ENCODE measurements at places on chromosomes 6 and 20.

DNA sequence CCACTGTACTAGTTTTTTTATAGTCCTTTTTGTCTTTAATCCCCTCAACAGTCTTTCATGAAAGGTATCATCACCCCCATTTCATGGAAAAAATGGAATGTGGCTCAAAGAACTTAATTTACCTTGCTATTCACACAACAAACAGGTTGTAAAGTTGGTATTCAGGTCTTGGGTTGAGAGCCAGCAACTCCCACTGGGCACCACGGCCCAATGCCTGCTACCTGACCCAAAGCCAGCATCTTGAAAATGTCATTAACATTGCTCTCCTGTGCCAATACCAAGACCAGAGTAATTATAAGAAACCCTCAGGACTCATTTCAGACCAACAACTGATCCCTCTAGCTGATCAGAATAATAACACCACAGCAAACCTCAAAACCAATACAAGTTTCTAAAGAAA, 75.7 kb downstream of the METTL24 start:
- no peak for DNase-seq

- DNase-seq, result no peak
Measured at GRCh38 chr6:84213217-84213616, 14.2 kb downstream of the CEP162 start.

- no peak for DNase-seq
Measured at GRCh38 chr6:3085074-3085473, 16.8 kb downstream of the RIPK1 start.

DNA sequence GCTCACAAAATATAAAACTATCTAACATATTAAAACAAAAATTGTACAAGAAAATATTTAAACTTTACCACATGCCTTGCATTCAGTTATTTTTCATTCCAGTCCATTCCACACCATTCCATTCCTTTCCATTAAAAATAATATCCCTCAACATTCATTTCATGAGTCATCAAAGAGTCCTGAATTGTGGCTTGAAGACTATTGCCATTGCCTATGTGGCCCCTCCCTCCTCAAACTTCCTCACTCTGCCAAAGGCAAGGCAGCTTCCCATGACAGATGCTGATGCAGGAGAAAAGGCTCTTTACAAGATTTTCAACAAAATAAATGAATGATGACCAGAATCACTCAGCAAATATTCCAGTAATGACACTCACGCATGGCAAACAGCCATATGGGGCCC, 31.7 kb downstream of the IL20RA start:
- no peak for DNase-seq

- no peak for DNase-seq
Measured at GRCh38 chr6:29816030-29816429, 11.6 kb upstream of the HLA-G start.

DNA sequence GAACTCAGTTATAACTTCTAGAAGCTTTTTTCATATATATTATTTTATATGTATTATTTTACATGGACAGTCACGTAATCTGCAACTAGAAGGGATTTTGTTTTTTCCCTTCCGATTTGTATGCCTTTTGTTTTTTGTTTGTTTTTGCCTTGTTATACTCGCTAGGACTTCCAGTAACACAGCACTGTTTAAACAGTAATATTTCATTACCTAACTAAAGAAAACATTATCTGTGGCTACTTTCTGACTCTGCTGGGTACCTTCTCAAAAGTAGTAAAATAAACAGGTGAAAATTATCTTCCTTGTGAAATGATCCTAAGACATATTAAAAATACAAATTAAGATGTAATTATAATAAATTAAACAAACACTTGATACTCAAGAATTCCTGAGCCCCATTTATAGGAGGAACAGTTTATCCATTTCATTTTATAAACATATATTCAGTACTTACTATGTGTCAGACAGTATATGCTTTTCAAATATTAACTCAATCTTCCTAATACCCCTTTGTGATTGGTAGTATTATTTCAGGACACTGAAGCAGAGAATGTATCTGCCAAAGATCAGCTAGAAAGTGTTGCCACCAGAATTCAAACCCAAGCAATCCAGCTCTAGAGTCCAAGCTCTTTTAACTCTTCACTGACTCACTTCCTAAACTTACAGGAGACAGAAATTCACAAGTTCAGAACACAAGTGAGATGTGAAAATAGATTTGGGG, 65.3 kb downstream of the MAP3K5 start:
- no peak for DNase-seq

DNA sequence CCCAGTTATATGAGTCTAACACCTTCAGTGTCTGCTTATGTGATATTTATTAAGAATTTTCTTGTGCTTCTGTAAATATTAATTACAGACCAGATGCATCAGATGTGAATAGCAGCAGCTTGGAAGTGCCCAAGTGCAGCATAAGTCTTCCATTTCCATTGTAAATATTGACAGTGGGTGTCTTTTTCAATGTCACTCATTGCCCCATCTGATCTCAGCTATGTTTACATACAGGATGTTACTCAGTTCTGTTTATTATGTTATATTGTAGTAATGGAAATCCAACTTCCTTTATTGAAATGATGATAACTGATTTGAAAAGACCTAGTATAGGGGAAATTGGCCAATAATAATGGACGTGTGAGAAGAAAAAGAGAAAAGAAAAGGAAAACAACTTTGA, 296.7 kb downstream of the SAMD5 start:
- DNase-seq, result no peak

- DNase-seq, result no peak
Measured at GRCh38 chr6:154298297-154298696, 58.3 kb downstream of the IPCEF1 start.

DNA sequence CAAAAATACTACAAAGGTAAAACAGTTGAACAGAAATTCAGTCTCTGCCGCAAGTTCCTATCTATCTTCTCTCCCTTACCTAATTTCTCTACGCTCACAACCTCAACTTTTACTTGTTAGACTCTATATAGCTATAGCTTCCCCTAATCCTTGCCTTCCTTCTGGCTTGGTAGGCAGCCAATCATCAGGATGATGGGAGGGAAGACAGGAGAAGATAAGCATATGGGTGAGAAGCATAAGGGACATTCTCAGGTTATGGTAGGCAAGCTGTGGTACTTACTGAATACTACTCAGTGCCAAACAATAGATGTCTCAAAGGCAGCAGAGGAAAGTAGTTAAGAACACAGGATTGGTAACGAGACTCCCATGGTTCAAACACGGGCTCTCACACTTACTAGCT, 7.8 kb downstream of the CCNC start:
- no peak for DNase-seq

GRCh38 chr20:11035211-11035610, 361.4 kb upstream of the JAG1 start:
- DNase-seq, result no peak

- no peak for DNase-seq
Measured at GRCh38 chr6:33790379-33790778, 1.4 kb upstream of the LEMD2 start.

DNA sequence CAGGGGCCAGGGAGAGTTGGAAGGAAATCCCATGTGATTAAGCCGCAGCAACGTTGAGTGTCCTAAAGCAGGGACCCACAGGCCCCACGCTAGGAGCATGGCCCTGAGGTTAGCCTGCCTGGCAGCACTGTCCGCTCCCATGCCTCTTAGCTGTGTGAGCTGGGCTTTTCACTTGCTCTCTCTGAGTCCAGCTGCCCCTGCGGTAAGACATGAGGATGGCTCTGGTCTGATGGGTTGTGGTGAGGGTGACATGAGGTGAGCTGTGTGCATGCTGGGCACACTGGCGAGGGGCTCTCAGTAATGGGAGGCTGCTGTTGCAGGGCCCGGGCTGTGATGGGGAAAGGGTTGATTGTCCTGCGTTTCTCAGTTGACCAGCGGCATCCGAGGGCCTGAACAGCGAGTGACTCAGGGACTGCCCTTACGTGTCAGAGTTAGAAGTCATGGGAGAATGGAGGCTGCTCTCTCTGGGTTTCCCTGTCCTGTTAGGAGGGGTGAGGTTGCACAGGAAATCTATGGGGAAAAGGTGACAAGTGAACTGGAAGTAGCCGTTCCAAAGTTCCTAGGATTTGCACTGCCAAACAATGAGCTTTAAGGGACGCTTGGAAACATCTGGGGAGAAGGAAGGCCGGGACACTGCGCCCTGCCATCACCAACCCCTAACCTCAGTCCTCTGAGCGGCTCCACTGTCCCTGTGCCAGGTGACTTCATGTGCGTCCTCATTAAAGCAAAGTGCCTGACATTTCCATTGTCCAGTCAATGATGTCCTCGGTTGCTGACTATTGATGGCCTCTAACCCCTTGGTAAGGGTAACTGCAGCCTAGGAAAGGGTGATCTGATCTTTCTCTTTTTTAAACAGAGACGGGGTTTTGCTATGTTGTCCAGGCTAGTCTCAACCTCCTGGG, 51.3 kb downstream of the ADNP start:
- DNase-seq, result no peak

GRCh38 chr6:106539936-106540335, 89.4 kb downstream of the RTN4IP1 start:
- DNase-seq, result no peak
